ENCODE measurements at places on chromosomes 5 and 9. TPM values are rescaled to one million over a fixed set of nuclear protein-coding genes. Genes with fewer than 3 reads are reported as not detected.

Gene OR1J2
- polyA plus RNA-seq: not detected

Gene ANKDD1B
- 0.11 TPM for polyA plus RNA-seq

Gene AFAP1L1
- 26.2 TPM for polyA plus RNA-seq

Gene C5orf47
- 0.09 TPM for polyA plus RNA-seq

Gene FSD1L
- 1.0 TPM for polyA plus RNA-seq

Gene CCDC180
- polyA plus RNA-seq: 3.2 TPM

Gene BRINP1
- 0.63 TPM for polyA plus RNA-seq

Gene CA9
- 1.4 TPM for polyA plus RNA-seq

Gene LRSAM1
- 23.8 TPM for polyA plus RNA-seq

Gene PCDHA13
- polyA plus RNA-seq: 0.05 TPM

All from right cardiac atrium (tissue), 5 donors.